Iris pigment epithelial cell (primary cell): ENCODE measurements at places on chromosomes 5 and 9.

- peak; percentile 35 for DNase-seq
Observed at GRCh38 chr9:137028263-137029057, 423 bp upstream of the ABCA2 start.

- DNase-seq: no peak
Observed at GRCh38 chr5:149445343-149445738, 66.2 kb upstream of the IL17B start.

GRCh38 chr5:157506981-157507780 lies 47.2 kb downstream of the NIPAL4 start:
- peak; percentile 9 for DNase-seq

DNA sequence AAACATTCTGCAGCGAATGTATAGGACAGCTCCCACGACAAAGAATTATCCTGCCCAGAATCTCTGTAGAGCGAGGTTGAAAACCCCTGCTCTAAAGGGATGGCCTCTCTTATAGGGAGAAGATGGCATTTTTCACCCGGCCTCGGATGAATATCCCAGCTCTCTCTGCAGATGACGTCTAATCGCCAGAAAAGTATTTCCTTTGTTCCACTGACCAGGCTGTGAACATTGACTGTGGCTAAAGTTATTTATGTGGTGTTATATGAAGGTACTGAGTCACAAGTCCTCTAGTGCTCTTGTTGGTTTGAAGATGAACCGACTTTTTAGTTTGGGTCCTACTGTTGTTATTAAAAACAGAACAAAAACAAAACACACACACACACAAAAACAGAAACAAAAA lies 17.4 kb upstream of the RARS1 start:
- peak; percentile 86 for DNase-seq

DNA sequence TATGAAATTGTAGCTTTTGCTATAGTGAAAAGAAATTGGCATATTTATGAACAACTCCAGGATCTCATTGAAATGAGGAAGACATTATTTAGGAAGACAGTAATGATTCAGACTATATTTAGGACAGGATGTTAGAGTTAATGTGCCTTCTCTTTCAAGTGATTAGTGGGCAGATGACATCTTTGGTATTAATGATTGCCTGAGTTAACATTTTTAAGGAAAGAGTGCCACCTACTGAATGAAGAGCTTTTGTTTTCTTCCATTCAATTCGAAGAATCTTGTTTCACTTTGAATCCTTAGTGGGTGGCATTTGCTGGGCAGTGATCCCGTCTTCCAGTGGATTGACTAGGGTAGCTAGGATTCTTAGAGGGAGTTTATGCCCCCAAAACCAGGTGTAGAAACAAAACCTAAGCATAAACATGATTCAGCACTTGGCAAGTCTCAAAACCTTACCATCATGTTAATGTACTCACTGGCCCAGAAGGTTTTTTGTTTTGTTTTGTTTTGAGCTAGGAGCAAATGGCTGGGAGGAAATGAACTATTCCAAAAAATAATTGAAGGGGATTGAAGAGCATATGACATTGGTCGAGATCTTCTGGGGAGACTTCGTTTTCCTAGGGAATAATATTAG lies 23.2 kb downstream of the MAP3K1 start:
- peak; percentile 65 for DNase-seq

DNA sequence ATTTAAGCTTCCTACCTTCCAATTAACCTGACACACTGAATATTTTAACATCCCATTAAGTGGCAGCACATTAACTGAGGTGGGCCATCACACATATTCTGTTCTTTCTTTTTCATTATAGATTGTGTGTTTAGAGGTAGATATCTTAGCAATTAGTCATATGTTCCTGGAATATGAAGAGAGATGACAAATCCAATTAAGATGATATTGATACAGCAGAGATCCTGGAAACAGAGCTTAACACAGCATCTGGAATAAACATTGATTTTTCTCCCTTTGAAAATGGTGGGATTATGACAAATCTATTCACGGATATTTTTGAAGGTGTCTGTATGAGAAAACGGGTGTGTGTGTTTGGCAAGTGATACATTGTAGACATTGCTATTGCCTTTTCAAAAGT lies 448.0 kb downstream of the CDH10 start:
- no peak for DNase-seq

DNA sequence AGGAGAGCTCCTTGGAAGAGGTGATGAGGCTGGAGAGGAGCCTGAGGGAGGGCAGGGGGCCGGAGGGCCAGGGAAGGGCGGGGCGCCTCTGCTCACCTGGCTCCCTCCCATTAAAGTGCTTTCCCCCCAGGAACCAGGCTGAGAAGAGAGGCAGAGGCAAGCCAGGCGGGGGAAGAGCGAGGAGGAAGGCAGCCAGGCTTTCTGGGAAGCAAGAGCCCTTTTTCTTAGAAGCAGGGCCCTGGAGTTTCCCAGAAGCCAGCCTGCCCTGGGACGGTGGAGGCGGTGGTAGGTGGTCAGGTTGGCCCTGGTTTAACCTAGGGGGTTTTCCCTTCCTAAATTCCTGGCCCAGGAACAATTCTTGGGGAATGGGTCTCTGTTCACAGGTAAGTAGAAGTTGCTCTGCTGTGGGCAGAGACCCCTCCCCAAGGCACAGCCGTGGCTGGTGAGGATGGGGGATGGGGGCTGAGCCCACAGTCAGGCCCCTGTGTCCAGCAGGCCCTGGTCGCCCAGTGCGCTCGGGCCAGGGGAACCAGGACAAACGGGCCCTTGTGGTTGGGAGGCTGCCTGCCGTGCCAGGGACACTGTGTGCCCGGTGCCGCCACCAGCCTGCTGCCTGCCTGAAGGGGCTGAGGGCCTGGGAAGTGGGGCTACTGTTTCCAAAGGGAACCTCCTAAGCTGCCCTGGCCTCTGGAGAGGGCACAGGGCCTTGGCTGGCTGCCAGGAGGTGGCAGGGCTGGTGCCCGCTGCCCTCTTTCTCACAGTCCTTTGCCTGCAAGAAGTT lies 16.6 kb upstream of the RALGDS start:
- DNase-seq: no peak

- peak; percentile 75 for DNase-seq
Observed at GRCh38 chr5:131305906-131306305, 42.1 kb downstream of the CDC42SE2 start.

DNA sequence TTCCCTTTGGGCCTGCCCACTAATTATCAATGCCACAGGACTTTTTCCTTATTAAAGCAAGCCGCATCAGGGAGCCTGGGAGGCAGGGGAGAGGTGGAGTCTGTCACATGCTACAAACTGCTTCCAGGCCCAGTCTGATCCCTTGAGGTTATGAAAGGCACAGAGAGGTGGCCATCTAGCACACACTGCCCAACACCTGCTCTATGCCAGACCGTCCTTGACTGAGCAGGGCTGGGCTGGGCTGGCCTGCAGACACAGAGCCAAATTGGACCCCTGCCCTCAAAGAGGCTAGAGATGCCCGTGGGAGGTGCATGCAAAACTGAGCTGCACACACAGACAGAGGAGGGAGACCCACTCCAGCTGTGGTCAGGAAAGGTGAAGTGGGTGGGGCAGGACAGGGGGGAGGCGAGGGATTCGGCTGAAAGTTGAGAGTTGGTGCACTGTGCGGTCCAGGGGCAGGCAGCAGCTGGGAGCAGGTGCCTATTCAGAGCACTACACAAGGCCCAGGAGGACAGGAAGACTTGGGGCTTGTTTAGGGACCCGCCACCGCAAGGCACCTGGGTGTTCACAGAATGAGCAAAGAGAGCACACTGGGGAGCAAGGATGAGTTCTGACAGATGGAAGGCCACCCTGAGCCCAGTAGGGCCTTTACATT lies 36.4 kb upstream of the TCF7 start:
- DNase-seq: no peak

GRCh38 chr9:75896193-75896592 lies 5.7 kb downstream of the PCSK5 start:
- DNase-seq: no peak

DNA sequence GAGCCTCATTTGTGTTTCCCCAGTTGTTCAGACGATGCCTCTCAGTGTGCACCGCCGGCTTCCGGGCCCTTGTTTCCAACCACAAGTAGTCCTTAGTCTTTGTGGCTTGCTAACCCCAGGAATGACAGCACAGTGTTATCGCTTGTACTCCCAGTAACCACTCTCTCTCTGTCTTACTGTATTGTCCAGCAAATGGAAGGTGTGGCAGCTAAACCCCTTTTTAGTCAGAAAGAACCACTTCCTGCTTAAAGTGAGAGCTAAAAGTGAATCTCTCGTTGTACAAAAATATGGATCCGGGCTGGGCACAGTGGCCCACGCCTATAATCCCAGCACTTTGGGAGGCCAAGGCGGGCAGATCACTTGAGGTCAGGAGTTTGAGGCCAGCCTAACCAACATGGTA lies 61.3 kb downstream of the ENC1 start:
- peak; percentile 55 for DNase-seq

DNA sequence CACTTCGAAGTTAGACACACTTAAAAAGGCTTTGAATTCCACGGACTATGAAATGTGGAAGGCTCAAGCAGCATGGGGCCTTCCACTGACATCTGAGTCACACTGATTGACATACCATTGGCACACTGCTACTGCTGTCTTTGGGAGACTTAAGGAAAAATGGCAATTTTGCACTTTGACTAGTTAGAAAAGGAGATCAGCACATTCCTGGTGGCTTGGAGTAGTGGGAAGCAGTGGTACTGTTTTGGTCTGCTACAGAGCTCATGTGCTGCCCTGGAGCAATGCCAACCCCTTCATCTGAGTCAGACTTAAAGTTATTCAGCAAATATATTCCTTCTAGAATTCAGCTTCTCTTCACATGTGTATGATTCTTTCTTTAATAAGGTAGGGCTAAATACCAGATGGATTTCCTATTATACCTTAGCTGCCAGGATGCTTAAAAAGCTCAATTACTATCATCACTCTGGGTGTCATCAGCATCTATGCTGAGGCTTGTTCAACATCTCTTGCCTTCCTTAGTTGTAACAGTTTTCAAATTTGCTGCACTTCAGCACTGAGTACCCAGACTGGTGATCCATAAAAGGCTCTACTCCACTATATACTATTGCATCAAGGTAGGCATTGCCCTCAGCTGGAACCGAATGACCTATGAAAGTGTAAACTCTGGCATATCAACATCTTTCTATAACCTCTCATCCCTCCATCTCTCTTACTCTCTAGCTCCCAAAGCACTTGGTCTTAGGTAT lies 42.3 kb upstream of the MOCS2 start:
- peak; percentile 91 for DNase-seq

DNA sequence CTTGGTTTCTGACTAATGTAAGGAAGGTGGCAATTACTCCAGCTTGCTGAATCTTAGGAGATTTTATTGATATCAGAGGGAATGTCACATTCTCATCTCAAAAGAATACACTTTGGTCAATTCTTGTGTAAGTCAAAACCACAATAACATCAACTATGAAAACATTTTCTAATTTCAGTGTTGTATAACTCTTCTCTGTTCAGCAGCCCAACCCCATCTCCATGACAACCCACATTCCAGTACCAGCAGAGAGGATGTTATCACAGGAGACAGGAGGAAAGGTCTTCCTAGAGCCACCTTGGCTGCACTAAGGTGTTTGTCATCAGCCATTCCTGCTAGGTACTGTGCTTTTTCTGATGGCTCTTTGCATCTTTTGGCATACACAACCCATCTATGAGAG lies 529.1 kb upstream of the BRINP1 start:
- DNase-seq: no peak

GRCh38 chr9:27126670-27127069 lies 17.6 kb downstream of the TEK start:
- DNase-seq: no peak

- DNase-seq: no peak
Observed at GRCh38 chr5:62007457-62007856, 298.5 kb upstream of the KIF2A start.

- no peak for DNase-seq
Observed at GRCh38 chr5:128156521-128156920, 73.0 kb downstream of the SLC12A2 start.

DNA sequence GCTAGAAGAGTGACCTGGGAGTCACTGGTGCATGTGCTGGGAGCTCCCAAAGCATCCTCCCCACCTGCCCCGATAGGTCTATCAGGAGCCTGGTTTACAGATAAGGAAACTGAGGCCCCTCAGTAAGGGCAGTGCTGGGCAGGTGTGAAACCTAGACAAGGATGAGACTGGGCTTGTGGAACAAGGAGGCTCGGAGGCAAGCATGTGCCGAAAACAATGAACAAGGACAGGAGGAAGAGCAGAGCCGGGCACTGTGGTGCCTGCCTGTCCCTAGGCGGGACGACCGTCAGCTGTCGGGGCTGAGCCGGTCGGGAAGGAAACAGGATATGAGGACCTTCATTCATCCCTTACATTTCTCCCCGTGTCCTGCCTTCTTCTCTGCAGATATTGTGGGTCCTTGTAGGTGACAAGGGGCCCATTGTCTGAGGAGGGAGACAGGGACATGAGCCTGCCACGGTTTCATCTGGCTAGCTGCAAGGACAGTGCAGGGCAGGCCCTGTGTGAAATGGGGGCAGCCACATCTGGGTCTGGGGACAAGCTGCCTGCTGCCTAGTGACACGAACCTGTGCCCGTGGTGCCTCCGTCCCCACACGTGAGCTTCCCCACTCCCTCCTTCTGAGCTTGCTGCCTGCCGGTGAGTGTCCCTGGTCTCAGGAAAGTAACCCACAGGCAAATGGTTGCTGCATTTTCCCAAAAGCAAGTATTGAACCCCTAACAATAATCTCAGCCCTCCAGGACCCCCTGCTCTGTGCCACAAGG lies 18.6 kb downstream of the FGD3 start:
- no peak for DNase-seq

- DNase-seq: no peak
Observed at GRCh38 chr9:132630116-132630515, 39.7 kb downstream of the DDX31 start.

DNA sequence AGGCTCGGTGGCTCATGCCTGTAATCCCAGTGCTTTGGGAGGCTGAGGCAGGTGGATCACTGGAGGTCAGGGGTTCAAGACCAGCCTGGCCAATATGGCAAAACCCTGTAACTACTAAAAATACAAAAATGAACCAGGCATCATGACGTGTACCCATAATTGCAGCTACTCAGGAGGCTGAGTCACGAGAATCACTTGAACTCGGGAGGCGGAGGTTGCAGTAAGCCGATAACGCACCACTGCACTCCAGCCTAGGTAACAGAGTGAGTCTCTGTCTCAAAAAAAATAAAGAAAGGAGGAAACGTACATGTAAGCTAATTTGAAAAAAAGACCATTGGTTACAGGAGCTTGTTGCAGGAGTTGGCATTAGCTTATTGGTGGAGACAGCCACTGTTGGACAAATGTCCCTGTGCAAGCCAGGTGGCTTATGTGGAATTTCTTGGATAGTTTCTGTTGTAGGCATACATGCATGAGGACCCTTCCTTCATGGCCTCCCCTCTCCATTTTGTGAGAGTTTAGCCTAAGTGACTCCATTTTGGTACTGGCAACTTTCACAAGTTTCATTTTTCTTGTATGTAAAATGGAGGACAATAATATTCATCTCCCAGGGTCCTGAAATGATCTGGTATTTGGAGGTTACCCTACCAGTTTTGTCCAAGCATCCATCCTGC lies 16.8 kb upstream of the RAB14 start:
- no peak for DNase-seq
